ENCODE measurements at places on chromosomes 12 and 14.

DNA sequence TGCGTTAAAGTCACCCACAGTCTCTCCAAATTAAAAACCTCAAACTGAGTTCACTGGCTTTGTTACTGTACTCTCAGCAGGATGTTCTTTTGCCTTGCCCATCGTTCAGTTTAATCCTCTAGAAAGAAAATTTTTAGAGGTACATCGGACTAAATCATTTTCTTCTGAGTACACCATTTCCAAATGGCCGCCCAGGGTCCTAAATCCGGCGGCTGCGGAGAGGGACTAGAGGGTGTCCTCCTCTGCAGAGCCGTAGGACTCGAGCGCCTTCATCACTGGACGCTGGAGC lies 1.4 kb downstream of the LIN7A start:
- DNase-seq = no peak

DNA sequence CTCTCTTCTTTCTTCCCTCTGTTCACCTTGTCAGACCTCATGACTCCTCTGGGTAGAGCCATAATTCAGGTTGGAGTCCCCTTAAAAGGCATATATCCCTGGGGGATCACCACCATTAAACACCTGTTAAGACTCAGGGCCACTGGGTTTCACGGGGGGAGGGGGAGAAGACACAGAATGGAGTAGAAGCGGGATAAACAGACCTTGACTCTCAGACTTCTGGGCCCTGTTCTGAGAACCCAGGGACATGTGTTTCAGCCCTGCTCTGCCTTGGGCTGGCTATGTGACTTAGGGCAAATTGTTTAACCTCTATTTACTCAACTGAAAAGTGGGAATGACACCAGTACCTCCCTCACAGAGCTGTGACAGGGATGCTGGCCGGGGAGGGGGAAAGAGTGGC lies 4.6 kb downstream of the CDH24 start:
- no peak for DNase-seq

DNA sequence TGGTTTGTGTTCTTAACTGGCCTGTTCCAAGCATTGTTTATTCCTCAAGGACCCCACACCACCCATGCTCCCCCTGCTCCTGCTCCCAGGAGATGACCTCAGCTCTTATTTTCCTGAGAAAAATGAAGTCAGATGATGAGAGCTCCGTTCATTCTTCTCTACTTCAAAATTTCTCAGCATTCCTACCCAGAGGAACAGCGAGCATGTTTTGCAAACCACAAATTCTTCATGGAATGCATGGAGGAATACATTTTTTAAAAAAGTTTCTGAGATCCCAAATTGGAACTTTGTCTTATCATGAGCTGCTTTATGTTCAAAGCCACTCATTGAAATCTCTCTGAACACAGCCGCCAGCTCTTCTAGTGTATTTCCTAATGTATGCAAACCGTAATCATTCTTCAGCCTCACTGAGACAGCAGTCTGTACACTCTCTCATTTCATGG lies 44.9 kb downstream of the SYNE2 start:
- no peak for DNase-seq

DNA sequence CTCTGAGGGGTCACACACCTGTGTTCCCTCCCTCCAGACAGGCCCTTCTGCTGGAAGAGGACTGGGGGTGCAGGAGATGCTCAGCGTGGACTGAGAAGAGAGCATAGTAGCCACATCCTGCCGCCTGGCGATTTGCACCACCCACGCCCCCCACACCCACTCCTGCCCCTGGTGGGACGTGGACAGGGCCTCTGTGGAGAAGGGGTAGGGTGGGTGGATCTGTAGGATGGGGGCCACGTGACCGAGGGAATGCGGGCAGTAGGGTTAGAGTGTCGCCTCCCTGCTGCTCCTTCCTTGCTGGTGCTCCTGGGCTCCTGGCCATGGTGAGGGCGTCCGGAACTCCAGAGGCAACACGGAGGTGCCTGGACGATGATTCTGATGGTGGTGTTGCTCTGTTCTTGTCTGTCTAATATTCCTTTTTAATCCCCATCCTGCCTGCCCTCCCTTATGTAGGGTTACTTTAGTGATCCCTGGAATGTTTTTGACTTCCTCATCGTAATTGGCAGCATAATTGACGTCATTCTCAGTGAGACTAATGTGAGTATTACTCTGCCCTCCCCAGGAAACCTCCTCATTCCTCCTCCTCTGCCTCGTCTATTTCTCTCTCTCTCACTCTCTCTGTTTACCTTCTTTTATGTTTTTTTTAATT lies 161.5 kb upstream of the FKBP4 start:
- no peak for DNase-seq

DNA sequence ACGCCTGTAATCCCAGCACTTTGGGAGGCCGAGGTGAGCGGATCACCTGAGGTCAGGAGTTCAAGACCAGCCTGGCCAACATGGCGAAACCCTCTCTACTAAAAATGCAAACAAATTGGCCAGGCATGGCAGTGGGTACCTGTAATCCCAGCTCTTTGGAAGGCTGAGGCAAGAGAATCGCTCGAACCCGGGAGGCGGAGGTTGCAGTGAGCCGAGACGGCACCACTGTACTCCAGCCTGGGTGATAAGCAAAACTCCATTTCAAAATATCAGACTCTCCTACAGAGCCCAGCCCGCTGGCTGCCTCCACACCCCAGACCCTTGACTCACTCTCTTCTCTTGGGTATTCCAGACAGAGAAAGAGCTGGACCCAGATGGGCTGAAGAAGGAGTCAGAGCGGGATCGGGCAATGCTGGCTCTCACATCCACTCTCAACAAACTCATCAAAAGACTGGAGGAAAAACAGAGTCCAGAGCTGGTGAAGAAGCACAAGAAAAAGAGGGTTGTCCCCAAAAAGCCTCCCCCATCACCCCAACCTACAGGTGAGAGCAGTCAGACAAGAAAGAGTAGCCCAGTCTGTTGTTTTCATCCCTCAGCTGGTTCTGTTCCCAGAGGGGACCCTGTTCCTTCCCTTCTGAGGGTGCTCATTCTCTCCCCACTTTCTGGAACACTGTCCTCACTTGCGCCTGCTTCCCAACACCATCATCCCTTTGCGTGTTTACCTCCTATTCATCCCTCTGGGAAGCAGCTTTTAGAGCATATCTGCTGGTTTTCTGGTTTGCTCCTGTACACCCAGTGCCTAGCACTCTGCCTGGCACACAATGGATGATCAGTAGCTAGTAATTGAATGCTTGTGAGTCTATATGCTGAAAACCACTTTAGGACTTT lies 19.7 kb downstream of the AGAP2 start:
- DNase-seq = no peak

DNA sequence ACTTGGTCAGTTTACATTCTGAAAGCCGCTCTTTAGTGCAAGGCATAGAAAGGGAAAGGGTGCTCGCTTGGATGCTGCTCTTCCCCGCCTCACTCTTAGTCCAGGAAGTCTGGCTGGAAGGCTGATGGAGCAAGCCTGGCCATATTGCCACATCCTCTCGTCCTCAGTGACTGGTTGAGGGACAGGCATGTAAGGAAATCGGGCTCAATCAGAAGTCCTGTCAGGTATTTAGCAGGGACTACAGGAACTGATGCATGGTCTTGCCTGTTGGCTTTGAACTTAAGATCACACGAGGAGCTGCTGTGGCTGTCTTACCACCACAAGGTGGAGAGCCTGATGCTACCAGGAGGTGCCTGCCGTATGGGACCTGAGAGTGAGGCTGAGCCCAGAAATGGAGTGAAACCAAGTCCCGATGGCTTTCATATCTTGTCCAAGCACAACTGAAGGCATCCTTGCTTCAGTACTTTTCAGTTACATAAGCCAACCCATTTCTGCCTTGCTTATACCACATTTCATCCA lies 10.7 kb upstream of the C12orf75 start:
- no peak for DNase-seq

- no peak for DNase-seq
Measured at GRCh38 chr12:66640691-66641460, 38.0 kb downstream of the GRIP1 start.

GRCh38 chr14:69151458-69152180 lies 1.3 kb downstream of the DCAF5 start:
- DNase-seq = peak; percentile 73

DNA sequence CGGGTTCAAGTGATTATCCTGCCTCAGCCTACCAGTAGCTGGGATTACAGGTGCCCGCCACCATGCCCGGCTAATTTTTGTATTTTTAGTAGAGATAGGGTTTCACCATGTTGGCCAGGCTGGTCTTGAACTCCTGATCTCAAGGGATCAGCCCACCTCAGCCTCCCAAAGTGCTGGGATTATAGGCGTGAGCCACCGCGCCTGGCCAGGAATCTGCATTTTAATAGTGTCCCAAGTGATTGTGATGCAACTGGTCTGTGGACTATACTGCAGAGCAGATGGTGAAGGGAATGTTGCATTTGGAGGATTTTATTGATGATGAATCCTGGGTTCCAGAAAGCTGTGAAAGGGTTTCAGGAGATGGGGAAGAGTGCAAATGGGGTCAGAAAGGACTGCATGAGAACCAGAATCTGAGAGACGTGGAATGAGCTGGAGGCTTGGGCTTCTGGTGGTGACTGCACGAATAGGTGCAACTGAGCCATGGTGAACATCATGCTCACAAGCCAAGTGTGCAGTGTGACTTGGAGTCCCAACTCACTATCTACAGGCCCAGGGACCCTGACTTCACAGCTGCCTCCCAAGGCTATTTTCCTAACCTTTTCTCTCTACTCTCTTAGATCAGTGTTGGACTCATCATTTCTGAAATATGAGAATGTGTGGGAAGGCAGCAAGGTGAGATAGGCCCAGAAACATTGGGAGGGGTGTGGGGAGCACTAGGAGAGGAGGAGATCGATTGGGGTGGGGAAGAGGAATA lies 4.5 kb downstream of the RPS26 start:
- no peak for DNase-seq

DNA sequence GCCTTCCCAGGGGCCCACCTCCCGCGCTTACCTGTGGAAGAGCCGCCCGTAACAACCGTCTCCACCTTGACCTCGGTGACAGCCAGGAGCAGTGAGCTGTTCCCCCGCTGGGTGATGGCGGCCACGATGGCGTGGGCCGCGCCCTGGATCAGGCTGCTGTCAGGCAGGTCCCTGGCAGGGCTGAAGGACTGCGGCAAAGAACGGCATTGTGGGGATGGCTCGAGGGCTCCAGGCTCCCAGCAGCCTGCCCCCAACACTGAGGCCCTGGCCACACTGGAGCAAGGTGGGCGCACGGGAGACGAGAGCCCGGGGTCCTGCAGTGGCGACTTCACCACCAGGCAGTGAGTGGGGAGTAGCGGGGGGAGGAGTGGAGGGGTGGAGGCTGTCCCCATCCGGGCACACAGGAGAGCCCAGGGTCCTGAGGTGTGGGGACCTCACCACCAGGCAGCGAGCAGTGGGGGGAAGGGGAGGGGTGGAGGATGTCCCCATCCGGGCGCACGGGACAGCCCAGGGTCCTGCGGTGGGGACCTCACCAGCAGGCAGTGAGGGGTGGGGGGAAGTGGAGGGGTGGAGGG lies 25.0 kb downstream of the JAG2 start:
- no peak for DNase-seq

DNA sequence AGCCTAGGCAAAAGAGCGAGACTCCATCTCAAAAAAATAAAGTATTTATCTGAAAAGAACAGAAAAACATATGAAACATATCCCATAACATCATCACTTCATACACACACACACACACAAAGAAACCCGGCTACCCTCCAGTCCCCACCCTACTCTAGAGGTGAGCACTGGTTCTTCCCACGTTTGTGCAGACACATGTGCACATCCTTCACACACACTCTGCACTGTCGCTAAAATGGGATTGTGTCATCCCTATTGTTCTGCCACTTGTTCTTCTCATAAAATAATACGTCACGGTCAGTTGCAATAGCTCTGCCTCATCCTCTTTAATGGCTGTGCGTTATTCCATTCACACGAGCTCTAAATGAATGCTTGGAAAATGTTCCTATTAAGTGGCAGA lies 85.9 kb upstream of the ANO2 start:
- no peak for DNase-seq

DNA sequence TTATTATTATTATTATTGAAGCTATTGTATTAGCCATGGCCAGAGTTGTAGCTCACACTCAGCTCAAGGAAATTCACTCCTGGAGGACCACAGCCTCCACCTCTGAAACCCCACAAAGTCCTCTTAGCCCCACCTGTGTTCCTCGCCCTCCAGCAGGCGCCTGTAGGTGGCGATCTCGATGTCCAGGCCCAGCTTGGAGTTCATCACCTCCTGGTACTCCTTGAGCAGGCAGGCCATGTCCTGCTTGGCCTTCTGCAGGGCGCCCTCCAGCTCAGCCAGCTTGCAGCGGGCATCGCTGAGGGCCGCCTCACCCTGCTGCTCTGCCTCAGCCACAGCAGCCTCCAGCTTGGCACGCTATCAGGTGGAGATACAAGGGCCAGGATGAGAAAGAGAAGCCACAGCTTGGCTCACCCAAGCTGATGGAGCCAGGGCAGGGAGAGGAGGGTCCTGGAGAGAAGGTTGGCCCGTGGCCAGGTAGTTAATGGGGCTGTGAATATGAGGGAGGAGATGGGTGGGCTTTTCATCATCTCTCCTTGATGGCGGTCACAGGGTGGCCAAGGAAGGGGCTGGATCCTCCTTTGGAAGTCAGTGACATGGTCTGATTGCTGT lies 5.1 kb downstream of the KRT85 start:
- no peak for DNase-seq
